ENCODE measurements at places on chromosomes 3 and 15.

GRCh38 chr3:182637350-182638110 is 155.8 kb upstream of the ATP11B start:
- no peak for DNase-seq

- peak; percentile 68 for DNase-seq
These were observed 108.9 kb downstream of the DUT start for GRCh38 chr15:48440084-48440483.

GRCh38 chr15:69468241-69469121 is 15.9 kb downstream of the RPLP1 start:
- no peak for DNase-seq

DNA sequence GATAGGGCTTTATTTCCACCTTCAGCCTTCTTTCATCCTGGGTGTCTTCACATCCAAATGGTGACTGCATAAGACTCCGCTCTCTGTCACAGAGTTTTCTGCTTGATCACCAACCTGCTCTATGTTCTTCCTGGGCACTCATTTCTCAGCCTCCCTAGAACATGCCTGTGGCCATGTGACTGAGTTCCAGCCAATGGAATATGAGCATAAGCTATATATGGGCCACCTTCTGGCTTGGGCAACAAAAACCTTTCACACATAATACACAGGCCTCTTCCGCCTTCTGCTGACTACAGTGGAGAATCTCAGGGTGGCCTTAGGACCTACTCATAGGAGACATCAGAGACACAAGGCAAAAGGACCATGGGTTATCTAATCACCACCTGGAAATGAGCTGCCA is 51.2 kb upstream of the MED12L start:
- DNase-seq = no peak

DNA sequence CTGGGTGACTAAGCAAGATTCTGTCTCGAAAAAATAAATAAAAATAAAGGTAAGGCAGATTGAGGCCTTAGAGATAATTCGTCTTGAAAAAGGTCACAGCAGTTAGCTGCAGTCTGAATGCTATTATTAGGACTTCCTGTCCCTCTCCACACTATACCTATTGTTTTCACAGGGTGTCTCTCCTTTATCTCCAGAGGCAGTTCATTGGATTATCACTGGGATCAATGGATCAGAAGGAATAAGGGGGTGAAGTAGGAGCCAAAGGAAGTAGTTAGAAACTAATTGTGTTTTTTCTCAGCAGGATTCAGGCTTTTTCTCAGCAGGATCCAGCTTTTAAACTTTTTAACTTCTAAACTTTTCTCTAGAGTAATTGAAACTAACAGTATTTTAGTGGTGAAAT is 326.9 kb downstream of the IL5RA start:
- DNase-seq = no peak

GRCh38 chr15:38130205-38130567 is 122.5 kb upstream of the SPRED1 start:
- no peak for DNase-seq
